ENCODE measurements at places on chromosomes 2 and 18.

DNA sequence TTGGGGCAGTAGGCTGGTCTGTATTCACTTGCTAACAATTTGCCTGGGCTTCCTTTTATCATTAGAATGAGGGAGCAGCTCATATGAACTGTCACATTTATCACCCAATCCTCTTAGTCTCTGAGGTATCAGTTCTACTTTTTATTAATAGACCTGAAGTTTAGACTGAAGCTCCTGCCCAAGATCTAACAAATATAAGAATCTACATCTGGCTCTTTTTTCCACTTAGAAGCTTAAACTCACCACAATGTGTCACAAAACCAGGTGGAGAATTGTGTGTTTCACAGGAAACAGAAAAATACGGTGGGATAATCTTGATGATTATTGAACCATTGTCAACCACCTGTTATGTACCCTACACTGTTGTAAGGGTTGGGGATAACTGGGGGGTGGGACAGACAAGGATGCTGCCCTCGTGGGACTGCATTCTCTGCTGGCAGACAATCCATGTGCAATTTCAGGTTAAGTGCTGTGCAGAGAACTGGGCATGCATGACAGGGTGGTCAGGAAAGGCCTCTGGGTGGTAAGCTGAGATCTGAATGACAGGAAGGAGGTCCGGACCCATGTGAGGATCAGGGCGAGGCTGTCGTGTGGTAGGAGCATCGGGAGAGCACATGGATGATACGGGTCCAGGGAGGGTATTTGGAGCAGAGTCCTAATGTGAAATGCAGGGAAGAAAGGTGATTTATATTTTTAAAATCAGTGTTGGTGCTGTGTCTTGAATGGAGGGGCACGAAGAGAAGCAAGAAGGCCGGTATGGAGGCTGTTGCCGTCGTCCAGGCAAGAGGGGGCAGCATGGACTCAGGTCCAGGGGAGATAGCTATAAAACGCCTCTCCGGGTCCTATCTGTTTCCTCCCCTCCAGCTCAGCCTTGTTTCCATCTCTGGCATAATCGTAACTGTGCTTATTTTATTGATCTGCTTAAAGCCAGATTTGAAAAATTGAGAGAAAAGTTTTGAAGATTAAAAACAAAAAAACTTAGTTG, 17.6 kb downstream of the MYL12B start:
- no peak for DNase-seq

DNA sequence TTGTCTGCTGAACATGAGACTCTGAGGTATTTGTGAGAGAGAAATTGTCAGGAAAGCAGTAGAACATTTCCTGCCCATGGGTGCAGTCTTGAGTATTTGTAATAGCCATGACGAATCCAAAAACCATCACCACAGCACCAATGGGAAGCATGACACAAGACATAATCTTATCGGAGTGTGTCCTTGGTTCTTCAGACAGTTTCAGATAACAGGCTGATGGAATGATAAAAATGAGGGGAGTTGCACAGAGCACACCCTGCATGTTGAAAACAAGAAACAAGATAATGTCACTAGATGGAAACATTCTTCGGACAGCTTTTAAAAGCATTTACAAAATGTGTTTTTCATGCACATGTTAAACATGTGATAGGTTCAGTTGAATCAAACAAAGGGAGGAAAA, 56.9 kb downstream of the SLC38A11 start:
- DNase-seq, result no peak

GRCh38 chr2:142897807-142898206, 20.3 kb downstream of the KYNU start:
- DNase-seq, result no peak

GRCh38 chr2:236166796-236167296, 1.3 kb downstream of the GBX2 start:
- DNase-seq, result no peak

GRCh38 chr2:7633566-7634153, 716.4 kb downstream of the RNF144A start:
- no peak for DNase-seq

DNA sequence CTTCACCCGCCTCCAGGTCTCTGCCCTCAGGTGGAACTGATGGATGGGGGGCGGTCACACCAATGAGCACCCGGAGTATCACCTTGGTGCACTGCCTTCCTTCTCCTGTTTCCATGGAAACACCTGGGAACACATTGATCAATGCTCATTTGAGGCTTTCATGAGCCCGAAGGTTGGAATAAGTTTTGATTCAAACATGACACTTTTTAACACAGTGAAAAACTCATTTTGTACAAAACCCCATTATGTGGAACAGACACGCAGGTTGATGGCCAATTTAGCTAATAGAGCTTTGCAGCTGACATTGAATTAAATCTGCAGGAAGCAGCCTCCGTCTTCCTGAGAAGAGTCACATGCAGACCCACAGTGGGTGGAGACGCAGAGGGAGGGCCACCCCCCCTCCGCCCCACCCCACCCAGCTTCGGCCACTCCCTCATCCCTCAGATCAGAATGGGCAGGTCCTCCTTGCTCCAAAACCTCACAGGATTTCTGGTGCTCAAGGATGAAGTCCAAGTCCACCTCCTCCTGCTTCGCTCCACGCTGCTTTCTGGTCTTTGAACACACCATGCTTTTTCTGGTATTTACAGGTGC, 96.0 kb upstream of the MYCN start:
- no peak for DNase-seq

- no peak for DNase-seq
Observed at GRCh38 chr2:120403261-120403660, 57.3 kb downstream of the INHBB start.

DNA sequence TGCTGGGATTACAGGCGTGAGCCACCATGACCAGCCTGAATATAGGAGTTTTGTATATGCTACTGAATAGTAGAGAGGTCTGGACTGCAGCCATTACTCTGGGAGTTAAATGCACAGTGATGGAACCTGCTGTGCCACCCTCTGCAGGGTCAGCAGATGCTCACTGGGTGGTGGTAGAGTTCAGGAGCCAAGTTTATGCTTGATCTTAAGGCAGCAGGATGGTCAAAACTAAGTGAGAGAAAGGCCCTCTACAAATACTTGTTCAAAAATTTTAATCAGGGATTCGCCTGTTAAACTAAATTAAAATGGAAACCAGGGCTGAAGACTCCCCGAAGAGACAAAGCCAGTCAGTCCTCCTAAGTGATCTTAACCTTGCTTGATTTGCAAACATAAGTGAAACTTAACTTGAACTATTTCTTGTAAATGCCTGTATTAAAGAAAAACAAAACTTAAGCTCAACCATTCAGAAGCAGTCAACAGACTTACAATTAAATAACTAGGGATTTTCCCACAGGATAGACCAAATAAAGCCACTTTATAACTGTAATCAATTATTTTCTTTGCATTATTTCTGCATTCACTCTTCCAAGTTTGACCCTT, 4.2 kb upstream of the WDFY1 start:
- no peak for DNase-seq

- DNase-seq, result no peak
Observed at GRCh38 chr2:216235462-216235861, 126.3 kb downstream of the XRCC5 start.

DNA sequence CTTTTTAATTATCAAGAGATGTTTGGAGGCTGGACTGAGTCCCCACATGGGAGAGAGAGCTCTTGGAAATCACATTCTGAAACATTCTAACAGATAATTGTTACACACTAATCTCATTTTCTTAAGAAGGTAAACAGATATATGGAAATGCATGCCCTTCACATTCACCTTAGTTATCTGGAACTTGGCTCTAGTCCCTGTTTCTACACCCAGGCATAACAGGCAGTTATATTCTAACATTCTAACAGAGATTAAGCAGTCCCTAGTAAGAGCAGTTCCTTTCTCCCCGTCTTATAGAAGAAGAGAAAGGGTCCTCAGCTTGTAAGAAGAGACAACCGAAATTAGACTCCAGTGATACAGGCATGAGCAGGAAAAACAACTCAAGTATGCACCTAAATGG, 385.4 kb downstream of the SOX11 start:
- no peak for DNase-seq

GRCh38 chr2:202165208-202165607, 73.2 kb downstream of the SUMO1 start:
- no peak for DNase-seq

GRCh38 chr2:173307293-173307692, 47.4 kb upstream of the CDCA7 start:
- no peak for DNase-seq

GRCh38 chr2:9732824-9733223, 102.0 kb upstream of the YWHAQ start:
- no peak for DNase-seq

GRCh38 chr18:59986139-59986538, 86.3 kb downstream of the PMAIP1 start:
- no peak for DNase-seq

DNA sequence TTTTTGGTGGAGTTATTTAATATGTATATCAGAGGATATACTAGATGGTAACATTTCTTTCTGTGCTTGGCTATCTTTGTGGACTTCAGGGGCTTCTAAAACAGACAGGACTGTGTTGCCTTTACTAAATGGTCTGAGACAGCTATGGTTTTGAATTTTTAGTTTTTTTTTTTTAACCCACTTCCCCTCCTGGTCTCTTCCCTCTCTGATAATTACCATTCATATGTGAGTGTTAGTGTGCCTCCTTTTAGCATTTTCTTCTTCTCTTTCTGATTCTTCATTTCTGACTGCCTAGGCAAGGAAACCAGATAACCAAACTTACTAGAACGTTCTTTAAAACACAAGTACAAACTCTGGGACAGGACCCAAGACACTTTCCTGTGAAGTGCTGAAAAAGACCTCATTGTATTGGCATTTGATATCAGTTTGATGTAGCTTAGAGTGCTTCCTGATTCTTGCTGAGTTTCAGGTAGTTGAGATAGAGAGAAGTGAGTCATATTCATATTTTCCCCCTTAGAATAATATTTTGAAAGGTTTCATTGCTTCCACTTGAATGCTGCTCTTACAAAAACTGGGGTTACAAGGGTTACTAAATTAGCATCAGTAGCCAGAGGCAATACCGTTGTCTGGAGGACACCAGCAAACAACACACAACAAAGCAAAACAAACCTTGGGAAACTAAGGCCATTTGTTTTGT, 52.7 kb downstream of the SMAD4 start:
- no peak for DNase-seq

GRCh38 chr2:48965204-48965603, 189.1 kb downstream of the FSHR start:
- DNase-seq, result no peak

DNA sequence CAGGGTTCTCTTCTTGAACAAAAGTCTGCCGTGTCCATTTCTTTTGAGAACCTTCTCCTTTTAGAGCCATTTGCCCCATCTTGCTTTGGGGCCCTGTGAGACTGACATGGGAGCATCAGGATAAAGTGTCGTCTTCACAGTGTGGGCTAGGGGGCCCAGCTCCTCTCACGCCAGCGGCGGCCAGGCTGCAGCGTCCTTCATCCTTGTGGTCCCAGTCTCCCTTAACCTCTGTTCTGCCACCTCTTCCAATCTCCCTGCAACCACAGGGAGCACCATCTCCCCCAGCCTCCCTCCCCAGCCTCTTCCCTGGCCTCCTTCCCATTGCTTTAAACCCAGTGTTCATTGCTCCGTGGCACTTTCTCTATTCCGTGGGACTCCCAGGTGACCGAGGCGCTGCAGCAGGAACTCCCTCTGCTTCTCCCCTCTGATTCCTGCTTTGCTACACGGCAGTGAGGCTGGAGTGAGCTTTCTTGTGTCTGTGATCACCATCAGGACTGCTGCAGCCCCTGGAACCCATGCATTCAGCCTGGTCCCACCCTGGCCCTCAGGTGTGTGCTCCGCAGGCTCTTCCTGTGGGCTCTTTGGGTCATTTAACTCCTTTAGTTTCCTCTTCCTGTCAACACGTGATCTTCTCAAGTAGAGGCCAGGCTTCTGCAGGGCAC, 234.1 kb downstream of the MYT1L start:
- DNase-seq, result no peak

DNA sequence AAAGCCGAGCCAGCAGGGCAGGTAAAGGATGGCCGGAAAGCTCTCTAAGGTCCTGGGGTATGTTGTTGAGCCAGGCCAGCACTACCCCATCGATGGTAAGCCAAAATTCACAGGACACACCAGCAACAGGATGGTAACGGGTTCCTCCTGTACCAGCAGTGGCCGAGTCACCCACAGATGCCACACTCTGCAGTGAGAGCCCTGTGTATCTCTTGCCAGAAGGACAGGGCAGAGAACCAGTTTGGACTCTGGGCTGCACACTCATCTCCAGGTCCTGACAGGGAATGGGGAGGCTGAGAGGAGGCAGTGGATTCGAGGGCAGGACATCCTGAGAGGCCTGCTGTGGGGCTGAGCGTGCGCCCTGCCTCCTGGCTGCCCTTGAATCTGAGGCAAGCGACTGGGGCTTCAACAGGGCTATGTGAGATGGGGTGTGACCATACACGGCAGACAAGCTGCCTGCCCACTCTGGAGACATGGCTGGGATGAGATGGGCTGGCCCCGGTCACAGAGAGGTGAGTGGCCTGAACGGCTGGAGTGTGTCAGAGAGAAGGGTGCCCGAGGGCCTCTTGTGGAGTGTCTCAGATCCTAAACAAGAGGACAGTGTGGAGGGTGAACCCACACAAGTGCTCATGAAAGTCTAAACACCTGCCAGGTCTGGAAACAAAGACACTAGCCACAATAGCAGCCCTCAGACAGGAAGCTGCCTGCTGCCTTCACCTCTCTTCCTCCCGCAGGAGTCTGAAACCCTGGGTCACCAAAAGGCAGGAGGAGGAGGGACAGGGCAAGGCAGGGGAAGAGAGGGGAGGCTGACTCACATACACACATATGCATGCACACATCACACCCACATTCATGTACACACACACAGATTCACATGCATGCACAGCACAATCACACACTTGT, 182.3 kb downstream of the LOXHD1 start:
- no peak for DNase-seq

DNA sequence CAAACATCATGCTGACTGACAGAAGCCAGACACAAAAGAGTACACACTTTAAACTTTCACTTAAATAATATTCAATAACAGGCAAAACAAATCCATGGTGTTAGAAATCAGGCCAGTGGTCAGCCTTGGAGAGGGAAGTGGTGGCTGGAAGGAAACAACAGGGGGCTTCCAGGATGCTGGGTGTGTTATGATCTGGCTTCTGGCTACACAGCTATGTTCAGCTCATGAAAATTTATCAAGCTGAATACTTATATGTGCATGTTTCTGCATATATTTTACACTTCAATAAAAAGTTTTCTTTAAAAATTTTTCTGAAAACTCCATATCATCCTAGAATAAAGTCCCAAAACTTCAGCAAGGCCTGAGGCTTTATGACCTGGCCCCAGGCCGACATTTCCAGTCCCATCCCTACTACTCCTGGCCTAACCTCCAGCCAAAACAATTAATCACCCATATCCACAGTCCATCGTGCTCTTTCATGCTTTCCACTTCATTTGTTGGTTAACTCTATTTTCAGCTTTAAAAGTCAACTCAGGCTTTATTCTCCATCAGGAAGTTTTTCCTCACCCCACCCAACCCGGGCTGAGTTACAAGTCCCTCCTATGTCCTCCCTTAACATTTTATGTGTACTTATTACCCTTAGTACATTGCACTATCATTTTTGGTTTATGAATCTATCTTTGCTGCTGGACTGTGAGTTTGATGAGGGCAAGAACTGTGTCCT, 27.9 kb upstream of the SPTBN1 start:
- no peak for DNase-seq

GRCh38 chr2:118549503-118549902, 297.9 kb downstream of the EN1 start:
- DNase-seq, result no peak

- DNase-seq, result no peak
Observed at GRCh38 chr2:5751873-5752482, 59.8 kb downstream of the SOX11 start.

Data from stimulated activated naive CD8-positive, alpha-beta T cell treated with anti-CD3 and anti-CD28 coated beads, Interleukin-15, amount 100 ng/mL, for 72 hours (primary cell).